ENCODE measurements at places on chromosomes 7 and 10.

- no peak for DNase-seq
Observed at GRCh38 chr10:69348816-69349541, 67.7 kb downstream of the TACR2 start.

DNA sequence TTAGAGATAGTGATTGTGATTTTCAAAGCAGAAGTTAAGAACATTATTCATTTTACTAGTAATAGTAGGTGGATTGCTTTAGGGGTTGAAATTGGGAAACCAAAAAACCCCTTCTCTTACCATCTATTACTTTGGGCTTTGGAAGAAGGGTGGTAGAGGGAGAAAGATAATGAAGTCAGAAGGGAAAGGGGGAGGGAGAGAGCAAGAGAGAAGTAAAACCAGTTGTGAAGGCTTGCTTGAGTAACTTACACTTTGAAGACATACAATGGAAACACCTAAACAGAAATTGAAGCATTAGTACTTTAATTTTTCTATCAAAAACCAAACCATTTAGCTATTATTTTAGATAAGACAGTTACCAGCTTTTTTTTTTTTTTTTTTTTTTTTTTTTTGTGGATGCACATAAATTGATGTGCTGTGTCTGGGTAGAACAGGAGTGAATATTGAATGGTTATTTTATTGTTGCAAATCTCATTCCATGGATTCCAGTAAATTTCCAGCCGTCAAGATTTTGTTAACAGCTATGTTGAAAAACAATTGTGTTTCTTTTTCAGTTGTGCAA is 5.5 kb downstream of the PRKAR2B start:
- no peak for DNase-seq

DNA sequence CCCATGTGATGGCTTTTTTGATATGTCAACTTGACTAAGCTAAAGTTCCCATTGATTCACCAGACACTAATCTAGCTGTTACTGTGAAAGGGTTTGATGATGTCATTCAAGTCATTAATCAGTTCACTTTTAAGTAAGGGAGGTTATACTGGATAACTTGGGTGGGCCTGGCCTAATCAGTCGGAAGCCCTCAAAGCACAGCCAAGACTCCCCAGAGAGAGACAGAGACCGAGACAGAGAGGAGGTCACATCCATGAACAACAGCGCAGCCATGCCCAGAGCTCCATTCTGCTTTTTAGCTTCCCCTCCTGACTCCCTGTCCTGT is 103.4 kb downstream of the TRIL start:
- no peak for DNase-seq

DNA sequence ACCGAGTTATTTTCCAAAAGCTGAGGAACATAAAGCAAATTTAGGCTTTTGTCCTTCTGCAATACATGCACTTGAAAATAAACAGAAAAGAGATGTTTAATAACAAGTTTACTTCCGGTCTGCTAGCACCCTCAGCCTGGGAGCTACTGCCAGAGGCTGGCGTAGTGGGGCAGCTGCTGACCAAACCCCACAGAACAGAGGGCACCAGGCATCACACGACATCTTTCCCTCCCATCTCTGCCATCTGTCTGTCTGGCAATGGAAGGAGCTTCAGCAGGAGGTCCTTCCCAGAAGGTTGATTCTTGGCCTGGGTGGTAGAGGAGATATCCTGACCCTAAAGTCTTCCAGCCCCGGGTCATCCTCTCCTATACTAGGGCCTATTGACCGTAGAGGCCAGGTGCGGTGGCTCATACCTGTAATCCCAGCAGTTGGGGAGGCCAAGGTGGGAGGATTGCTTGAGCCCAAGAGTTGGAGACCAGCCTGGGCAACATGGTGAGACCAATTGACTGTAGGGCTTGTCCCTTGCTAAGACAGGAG is 47.8 kb downstream of the CHST3 start:
- DNase-seq, result no peak

GRCh38 chr10:29035721-29036120 is 253.1 kb upstream of the LYZL1 start:
- no peak for DNase-seq

DNA sequence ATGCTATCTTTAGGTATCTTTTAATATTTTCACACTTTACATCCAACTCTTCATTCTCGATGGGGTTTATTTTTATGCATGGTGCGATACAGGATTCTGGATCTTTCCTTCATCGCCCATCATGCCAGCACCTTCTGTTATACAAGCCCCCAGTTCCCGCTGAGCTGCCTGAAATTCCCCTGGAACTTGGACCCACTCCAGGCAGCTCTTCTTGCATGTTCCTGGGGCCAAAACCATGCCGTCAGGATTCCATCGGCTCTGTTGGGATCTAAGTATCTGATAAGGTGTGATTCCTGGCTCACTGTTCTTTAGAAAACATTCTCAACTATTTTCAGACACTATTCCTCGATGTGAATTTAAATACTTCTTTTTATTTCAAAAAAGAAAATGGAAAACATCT is 40.5 kb upstream of the PPP2R2D start:
- DNase-seq, result no peak

- DNase-seq, result no peak
Observed at GRCh38 chr10:31166606-31167005, 134.9 kb upstream of the ZNF438 start.

GRCh38 chr7:141702047-141702567 is at the start of gene DENND11:
TSS of gene DENND11 (minus strand) at chr7:141702166. CDS start at chr7:141702153, 13 bp downstream.
- peak; percentile 73 for DNase-seq

DNA sequence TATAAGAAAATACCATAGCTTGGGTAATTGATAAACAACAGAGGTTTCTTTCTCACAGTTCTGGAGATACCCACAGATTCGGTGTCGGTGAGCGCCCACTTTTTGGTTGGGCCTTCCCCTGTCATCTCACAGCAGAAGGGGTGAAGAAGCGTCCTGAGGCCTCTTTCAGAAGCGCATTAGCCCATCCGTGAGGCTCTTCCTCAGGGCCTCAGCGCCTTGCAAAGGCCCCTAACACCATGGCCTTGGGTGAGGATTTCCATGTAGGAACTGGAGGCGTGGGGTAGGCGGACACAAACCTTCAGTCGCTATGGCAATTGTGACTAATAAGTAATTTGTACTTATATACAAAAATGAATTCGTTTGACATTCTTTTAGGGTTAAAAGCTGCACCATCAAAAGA is 316.0 kb downstream of the PTPRN2 start:
- DNase-seq, result no peak

DNA sequence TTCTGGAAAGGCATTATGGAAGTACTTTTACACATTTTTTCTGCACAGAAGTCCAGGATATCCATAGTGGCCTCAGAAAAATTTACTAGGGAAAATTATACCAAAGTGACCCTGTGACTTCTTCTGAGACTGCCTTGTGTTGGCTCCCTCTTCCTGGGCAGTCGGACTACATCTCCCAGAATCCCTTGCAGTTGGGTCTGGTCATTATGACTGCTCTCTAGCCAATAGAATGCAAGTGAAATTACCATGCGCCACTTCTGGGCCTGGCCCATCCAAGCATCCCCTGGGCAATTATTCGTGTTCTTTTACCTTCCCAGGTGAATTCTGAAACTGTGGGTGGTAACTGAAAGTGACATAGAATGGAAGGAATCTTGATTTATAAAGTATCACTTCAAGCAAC is 430.9 kb downstream of the ACTR3B start:
- peak; percentile 20 for DNase-seq

GRCh38 chr10:17241611-17242333 is 13.7 kb downstream of the VIM start:
- no peak for DNase-seq

DNA sequence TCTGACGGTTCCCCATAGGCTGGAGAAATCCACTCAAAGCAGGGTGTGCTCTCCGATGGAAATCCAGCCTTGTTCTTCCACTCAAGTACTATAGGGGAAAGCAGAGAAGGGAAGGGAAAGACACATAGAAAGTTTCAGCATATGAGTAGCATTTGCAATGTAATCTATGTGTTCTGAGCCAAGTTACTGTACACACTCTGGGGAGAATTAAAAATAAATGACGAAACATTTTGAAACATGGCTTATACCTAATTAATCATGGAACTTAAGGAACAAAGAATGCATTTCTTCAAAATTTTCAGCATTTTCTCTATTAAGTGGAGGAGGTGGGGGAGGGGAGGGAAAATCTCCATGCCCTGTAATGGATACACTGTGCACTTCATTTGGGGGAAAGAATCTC is 198.1 kb upstream of the HABP2 start:
- DNase-seq, result no peak

- DNase-seq, result no peak
Observed at GRCh38 chr7:31056775-31057346, 4.8 kb downstream of the ADCYAP1R1 start.

GRCh38 chr10:104368381-104368780 is 14.7 kb downstream of the CFAP58 start:
- no peak for DNase-seq

- DNase-seq, result no peak
Observed at GRCh38 chr10:3762309-3762708, 22.7 kb downstream of the KLF6 start.

- DNase-seq, result no peak
Observed at GRCh38 chr7:111474723-111475418, 87.4 kb downstream of the IMMP2L start.

- DNase-seq, result no peak
Observed at GRCh38 chr10:30820261-30820991, 190.9 kb upstream of the LYZL2 start.

GRCh38 chr10:15169555-15170401 is 1.3 kb upstream of the NMT2 start:
- DNase-seq, result no peak

DNA sequence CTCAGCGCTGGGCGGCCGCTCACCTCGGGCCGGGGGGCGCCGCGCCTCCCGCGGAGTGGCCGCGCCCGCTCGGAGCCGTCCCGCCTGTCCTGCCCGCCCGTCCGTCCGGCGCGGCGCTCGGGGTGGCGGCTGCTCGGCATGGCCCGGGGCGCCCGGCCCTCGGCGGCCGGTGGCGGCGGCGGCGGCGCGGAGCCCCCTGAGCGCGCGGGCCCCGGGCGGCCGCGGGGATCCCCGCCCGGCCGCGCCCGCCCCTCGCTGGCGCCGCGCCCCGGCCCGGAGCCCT is 338 bp downstream of the SDK1 start:
- no peak for DNase-seq

- no peak for DNase-seq
Observed at GRCh38 chr7:473211-473734, 46.4 kb downstream of the PDGFA start.

GRCh38 chr10:69315100-69315542 is 36.8 kb downstream of the HK1 start:
- no peak for DNase-seq

DNA sequence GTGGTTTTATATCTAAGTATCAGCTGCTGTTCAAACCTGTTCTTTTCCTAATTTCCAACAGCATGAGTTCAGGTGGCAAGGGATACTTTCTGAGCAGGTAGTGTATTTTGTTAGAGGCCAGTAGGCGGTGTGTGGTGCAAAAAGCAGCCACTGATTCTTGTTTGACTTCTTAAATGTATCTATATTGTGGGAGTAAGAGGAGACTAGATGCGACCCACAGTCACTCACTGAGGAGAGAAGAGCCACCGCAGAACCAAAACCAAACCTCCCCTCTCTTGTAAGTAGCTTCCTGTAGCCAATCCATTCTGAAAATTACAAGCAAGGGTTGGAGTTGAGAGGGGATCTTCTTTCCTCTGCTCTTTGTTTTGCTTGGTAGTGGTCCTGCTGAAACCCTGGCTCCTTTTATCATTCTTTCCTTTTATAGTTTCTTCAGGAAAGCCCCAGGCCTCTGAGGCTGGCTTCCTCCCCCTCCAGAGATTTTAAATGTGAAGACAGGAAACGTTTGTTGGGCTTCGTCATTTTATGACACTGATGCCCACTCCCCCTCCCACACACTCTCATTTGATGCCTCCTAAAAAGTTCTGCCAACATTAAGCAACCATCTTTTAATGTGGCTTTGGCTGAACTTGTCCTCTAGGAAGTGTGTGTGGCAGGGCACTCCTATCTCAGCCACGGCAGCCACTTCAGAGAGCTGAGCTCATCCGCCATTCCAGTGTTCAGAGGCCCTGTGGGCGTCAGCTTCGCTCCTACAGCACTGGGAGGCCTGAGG is 566.0 kb downstream of the SUGCT start:
- no peak for DNase-seq

- peak; percentile 85 for DNase-seq
Observed at GRCh38 chr10:48306870-48307710, 613 bp downstream of the MAPK8 start.

DNA sequence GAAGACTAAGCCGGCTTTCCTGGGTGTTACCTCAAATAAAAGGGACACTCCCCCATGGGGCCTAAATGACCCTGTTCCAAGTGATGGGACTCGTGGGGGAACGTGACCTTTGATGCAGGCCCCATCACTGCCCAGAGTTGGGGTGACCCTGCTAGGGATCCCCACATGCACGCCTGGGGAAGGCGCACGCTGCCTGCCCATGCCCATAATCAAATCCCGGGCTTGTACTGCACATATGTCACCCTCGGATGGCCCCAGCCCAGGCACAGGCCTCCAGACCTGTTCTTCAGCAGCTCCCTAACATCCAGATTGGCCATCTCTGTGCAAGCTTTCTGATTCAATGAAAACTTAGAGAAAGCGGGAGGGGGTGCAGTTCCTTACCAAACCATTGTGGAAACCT is 14.7 kb downstream of the EBF3 start:
- DNase-seq, result no peak

GRCh38 chr10:3881622-3882021 is 96.6 kb upstream of the KLF6 start:
- DNase-seq, result no peak

GRCh38 chr10:541750-542371 is 147.6 kb downstream of the DIP2C start:
- no peak for DNase-seq

DNA sequence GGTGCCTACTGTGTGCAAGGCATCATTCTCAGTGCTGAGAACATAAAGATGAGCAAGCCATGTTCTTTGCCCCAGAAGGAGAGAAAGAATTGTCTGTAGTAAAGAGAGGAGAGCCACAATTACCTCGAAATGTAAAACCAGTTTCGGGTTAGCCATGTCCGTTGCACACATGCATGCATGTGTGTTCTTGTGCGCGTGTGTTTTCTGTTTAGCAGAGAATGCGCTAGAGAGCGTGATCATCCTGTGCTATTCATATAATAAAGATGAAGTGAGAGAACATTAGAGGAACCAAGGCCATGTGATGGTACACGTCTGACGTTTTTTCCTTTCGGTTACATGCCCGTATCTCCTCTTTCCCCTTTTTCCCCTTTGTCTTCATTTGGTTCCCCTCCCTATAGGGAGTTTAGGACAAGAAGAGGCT is 158.2 kb downstream of the CELF2 start:
- no peak for DNase-seq

DNA sequence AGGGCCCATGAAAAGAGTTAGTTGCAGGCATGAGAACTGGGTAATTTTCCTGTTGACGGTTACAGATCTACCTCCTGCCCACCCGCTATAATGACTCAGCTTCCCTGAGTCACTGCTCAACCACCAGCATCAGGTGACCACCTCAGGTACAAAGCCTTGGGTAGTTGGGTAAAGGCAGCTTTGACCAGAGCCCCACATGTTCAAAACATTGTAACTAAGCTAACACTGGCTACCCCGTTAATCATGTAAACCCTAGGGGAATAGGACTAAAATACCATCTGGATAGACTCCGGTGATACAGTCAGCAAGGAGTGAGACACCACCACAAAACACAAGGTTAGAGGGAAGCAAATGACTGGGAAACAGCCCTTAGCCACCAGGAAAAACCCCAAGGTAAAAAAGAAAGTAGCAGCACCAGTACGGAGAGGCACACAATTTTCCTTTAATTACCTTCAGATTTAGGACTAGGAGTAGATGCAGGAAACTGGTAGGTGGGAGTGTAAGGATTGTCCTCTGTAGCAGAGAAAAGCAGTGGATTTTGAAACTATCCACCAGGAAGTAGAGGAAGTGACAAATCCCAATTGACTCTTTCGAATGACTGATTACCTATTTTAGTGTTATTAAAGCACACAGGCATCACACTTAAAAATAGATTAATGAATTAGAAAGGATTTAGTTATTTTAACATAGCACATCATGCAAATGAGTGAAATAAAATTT is 103.5 kb upstream of the PDLIM1 start:
- no peak for DNase-seq
